NCI-H524 (cell line): ENCODE measurements at places on chromosomes 4 and X.
A peak's percentile ranks its signal among the peaks of the same experiment; 100 is the strongest.

DNA sequence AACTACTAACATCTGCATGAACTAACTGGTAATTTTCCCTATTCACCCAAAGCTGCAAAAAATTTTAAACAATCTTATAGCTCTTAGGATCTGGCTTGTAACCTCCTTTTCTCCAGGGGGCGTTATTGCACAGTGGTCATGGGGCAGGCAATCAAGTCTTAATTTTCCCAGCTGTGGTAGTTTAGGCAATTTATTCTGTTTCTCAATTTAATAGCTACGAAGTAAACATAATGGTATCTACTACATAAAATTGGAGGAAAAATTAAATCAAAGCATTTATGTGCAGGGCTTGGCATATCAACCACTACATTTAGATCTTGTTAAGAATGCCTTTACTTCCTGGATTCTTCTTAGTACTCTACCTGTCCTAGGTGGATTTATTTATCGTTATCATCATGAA lies 137.4 kb upstream of the GUCY1A1 start:
- DNase-seq, result no peak

- DNase-seq, result no peak
Measured at GRCh38 chr4:15143551-15143950, 141.3 kb downstream of the CPEB2 start.

DNA sequence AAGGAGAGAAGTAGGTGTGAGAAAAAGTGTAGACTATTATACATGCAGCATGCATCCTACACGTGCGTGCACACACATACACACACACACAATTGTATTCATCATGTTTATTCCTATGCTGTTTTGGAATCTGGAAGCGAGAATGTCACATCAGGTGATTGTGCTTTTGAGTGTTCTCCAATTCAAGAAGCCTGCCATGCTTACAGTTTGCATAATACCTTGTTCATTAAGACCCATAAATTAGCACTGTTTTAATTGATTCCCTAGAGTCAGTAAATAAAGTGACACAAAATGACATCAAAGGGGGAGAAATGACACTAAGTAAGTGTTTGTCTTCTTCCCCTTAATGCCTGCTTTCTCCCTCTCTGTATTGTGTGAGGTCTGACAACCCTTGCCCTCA lies 336.1 kb upstream of the IGFBP7 start:
- no peak for DNase-seq

DNA sequence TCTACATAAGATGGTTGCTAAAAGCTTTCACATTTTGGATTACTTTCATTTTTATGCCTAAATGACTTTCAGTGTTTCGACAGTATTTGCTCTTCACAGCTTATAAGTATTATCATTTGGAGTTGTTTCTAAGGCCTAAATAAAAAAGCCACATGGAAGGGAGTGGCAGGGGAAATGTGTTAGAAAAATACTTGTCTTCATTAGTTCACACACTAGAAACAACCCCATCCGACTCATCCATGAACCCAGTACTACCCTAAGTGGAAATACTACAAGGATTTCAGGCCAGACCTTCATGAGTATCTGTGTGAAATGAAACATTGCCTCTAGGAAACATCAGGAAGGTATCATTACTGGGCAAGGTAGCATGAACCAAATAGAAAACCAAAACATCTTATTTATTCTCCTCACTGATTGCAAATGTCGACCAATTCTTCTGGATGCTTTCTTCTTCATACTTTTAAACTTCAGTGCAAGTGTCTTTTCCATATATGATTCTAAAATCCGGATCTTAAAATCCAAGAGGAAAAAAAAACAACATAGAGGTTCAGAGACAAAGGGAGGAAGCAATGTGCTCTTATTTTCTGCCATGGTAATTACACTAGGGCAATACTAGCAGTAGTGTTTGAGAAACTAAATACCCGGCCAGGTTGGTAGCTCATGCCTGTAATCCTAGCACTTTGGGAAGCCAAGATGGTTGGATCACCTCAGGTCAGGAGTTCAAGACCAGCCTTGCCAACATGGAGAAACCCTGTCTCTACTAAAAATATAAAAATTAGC lies 349.4 kb downstream of the ARHGAP24 start:
- peak; percentile 13 for DNase-seq

- no peak for DNase-seq
Measured at GRCh38 chrX:46572340-46572936, 1.1 kb upstream of the CHST7 start.

DNA sequence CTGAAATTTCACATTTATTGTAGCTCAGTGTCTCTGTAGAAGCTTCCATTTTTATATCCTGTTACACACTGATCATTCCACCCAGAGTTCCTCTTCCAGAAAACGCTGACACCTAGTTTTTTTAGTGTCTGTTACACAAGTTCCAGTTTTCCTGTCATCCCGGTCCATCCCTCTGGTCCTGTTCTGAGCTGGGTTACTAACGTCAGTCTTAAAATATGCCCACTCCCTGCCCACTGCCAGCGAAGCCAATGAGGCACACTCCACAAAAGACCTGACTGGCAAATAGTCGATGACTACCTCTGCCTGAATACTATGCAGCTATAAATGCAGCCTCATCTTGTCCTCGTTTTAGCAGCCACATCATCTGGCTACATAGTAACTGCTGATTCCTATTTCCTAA lies 30.9 kb upstream of the DDX3X start:
- no peak for DNase-seq

- no peak for DNase-seq
Measured at GRCh38 chr4:121551881-121552280, 144.9 kb downstream of the ANXA5 start.

GRCh38 chrX:108028854-108029253 lies 16.0 kb upstream of the VSIG1 start:
- DNase-seq, result no peak

GRCh38 chr4:174260099-174260498 lies 23.4 kb downstream of the FBXO8 start:
- DNase-seq, result no peak

GRCh38 chr4:7196288-7196651 lies 3.9 kb downstream of the SORCS2 start:
- no peak for DNase-seq

DNA sequence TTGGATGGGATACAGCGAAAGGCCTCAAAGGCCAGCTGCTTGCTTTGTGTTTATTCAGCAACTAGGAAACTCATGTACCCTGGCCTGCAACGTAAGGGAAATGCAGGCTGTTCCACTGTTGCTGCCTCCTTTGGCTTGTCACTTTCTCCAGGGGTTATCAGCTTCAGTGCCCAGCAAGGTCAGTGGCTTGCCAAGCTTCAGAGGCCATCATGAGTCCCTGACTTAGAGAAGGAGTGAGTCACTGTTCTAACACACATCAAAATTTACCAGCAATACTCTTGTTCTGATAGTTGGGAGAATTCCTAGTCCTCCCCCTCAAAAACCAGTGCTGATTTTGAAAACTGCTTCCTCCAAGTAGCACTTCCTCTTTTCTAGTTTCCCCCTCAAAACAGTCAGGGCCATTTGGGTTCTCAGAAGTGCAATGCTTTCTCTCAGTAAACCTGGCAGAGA lies 250.8 kb downstream of the ARHGAP24 start:
- no peak for DNase-seq

DNA sequence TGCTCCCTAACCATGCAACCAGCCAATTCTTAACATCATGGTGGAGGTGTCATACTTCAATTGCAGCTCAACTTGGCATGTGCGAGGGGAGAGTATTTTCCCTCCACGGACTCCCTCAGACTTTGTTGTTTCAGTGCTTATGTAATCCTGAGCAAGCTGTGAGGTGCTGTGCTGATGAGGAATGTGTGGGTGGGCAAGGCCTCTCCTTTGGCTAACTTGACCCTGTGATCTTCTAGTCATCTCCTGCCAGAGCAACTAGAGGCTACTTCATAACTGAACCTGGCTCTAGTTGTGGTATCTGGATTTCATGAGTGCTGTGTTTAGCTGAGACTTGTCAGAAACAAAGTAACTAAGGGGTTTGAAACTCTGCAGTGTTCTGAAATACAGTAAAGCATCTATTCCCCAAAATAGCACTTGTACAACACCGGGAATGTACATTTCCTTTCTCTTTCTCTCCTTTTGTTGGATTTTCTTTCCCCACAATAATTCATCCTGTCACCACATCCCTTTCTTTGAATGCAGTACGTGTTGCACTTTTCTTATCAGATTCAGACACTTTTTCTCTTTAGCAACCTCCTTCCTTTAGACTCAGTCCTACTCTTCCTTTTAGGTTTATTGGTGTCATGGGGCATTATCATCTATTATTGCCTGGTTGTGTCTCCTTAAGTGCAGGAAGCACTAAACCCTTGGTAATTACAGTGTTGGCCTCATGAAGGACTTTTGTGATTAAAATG lies 415.2 kb upstream of the NR3C2 start:
- DNase-seq, result no peak
